ENCODE measurements at places on chromosomes 11 and 22.

DNA sequence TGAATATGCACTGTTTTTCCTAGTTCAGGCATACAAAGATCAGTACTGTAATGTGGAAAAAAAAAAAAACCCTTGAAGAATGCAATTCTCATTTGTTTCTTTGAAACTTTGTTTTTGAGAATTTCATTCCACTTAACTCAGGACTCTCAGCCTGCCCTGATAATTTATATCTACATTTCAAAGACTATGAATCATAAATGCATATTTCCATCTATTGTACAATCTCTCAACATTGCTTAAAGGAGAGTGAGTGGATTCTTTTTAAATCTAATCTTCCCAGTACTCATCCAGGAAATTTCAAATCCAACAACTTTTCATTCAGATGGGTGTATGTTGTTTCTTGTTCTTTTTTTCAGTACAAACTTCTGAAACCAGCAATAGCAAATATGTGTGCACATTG, 322.2 kb upstream of the DDI1 start:
- DNase-seq: no peak

DNA sequence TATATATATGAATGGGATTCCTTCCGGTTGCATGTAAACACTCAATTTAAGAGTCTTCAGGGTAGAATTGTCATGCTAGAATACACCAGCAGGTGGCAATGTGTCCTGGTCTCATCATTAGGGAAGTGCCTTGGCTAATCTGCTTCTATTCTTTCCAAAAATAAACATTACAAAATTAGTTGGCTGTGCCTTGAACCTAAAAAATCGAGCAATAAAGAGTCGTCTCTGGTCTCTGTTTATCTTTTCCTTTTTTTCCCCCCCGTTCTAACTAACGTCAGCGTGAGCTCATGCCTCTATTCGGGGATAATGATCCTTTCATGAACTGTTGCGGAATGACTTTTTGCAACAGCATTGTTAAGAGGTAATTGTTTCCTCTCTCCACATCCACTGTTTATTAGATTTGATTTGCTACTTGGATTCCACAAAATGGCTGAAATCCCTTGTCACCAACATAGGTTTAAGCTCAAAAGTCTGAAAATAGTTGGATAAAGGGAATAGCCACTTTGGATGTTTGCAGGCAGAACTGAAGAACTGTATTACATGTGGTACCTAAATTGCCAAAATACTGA, 1.2 kb upstream of the ARHGEF12 start:
- no peak for DNase-seq

DNA sequence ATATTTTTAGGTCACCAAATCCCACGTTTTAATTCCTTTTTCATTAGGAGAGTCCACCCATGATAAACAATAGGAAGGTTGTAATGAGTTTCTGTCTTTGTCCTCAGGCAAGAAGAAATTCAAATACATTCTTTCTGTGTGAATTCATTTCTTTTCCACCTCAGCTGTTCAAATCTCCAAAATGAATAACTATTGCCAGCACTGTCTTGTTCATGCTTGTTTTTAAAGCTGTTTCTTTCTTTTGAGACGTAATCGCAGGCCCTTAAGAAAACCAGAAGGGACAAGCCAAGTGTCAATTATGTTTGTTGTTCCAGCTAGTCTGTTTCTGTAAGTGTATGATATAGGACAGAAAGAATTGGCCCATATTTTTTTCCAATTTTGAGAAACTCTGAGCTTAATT, 20.2 kb downstream of the MMP27 start:
- DNase-seq: no peak

DNA sequence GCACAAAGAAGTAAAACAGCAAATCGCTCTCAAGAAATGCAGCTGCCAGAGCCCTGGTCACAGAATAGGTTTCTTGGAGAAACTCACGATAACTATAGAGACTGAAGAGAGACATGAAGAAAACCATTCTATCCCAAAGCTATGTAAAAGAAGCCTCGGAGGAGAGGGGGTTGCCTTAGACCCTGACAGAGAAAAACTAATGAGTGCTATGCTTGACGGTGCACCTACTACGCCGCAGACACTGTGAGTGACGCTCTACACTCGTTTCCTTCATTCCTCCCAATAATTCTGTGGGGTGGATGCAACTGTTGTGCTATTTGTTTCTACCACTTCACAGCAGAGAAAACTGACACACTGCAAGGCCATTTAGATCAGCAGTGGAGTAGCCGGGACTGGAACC, 121.8 kb downstream of the ETS1 start:
- no peak for DNase-seq

DNA sequence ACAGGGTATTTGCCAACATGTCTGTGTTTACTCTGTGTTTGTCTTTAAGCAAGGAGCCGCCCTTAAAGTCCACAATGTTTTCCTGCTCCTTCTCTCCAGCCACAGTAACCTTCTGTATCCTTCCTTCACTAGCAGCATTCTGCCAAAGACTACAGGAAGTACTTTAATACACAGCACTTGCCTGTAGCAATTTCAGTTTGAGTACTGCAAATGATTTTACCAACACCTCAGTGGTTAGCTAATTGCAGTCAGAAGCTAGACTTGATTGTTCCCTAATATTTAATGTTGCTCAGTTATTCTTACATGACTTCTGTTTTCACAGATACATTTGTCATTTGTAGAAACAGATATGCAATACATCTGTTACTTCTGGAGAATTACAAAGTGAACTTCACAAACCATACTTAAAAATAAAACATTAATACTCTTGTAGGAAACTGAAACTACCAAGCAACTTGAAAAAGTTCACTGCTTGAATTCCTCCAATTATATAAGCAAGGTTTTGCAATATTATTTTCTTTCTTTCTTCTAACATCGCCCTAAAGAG, 69.1 kb downstream of the FCHSD2 start:
- no peak for DNase-seq

DNA sequence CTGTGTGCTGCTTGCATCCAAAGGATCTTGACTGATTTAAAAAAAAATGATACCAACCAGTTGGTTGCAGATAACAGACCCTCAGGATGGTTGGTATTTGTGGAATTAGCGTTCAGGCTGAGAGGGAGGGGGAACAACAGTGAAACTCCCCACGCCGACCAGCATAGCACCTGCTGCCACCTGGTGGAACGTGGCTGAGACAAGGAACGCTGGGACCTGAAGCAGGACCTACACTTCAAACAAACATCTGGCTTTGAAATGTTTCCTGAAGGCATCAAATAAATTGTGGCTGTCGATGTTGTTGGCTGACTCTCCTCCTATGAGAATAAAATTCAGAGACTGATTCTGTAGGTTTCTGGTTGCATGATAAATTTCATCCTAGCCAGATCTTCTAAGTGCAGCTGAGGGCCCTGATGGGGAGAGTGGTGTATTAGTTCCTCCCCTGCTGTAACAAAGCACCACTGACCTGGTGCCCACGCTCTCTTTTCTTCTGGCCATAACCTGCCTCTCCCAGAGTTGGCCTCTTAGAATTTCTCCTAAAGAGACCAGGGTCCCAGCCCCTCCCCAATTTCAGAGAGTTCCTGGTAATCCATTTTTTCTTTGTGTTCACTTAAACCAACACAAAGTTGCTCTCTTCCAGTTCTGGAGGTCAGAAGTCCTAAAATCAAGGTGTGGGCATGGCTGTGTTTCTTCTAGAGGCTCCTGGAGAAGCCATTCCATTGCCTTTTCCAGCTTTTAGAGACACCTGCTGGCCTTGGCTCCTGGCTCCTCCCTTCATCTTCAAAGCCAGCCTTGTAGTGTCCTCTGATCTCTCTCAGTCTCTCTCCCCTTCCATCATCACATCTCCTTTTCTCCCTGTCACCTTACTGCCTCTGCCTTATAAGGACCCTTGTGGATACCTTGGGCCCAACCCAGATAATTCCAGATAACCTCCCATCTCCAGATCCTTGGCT, 17.3 kb downstream of the APOL2 start:
- DNase-seq: no peak

DNA sequence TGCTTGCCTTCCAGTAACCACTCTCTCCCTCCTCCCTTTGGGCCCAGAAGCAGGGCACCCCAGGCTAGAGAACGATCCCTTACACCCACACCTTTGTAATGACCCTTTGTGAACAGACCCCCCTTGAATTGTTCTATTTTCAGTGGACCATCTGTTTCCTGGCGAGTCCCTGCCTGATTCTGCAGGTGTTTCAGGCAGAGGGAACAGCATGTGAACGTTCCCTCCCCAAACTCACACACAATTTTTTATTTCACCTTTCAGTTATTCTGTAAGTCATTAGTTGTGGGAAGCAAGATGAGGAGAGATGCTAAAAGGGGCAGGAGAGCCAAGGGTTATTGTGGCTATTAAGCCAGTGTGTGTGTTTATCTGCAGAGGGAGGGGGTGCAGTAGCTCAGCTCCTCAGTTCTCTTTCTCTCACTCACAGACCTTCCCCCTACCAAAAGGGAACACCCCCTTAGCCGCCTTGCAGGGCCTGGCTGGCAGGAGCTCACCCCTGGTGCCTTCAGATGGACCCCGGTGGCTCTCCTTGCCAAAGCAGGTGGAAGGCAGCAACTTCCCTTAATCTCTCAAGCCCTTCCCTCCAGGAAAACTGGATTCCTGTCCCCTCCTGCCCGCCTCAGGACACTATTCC, 64.8 kb upstream of the SPON1 start:
- DNase-seq: no peak

GRCh38 chr22:19784384-19785175, 24.0 kb downstream of the TBX1 start:
- DNase-seq: no peak

DNA sequence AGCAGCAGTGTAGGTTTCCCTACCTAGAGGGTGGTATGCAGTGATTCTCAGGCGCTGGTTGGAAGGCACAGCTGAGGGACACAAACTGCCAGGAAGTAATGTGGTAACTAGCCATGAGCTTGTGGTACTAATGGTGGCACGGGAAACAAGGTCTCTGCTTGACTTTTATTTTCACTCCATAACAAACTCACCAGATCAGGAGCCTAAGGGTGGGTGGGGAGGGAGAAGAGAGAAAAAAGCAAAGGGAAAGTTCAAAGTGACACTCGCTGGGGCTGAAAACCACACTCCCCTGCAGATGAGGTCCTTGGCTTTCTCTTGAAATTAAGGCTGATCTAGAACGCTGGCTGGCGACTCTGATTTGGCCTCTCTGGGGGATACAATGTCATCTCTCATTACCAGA, 22.0 kb downstream of the TRAF6 start:
- no peak for DNase-seq

GRCh38 chr11:5737670-5738392, 1.6 kb downstream of the OR56B1 start:
- DNase-seq: no peak

- no peak for DNase-seq
Measured at GRCh38 chr11:29263971-29264682, 752.7 kb downstream of the KCNA4 start.

GRCh38 chr11:1163911-1164735, 6.4 kb downstream of the MUC5AC start:
- no peak for DNase-seq

GRCh38 chr11:60769273-60769672, 12.6 kb downstream of the MS4A15 start:
- no peak for DNase-seq

DNA sequence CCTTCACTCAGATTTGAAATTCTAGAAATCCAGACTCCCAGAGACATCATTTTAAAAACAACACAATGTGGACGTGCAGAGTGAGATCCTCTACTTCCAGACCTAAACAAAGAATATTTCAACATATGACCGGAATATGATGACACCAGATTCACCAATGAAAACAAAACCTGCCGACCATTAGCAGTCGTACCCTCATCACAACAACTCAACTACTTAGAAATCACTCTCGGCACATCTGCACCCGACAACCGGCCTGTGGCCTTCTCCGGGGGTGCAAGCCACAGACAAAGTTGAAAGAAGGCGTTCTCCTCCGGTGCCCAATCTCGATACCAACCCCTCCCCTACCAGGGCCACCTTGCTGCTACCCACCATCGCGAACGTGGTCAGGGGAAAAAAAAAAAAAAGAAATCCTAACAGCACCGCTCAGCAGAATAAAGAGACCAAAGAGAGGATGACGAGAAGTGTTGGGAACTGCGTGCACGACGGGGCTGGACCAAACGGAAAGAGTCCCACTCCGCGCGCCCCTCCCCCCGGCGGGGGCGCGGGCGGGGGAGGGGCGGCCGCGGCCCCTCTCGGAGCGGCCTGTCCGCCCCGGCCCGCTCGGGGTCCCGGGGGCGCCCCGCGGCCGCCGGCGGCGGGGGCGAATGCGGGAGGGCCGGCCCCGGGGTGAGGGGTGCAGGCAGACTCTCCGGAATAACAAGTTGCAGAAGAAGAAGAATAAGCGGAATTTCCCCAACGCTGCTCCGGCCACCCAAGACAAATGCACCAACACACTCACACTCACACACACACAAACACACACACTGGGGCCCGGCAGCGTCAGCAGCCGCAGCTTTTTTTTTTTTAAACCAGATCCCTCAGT, 1.7 kb downstream of the PHF21A start:
- no peak for DNase-seq

All from esophagus squamous epithelium (tissue), 5 donors.